ENCODE measurements at places on chromosomes 1 and 21.

GRCh38 chr1:197604302-197604701 is 171.0 kb downstream of the DENND1B start:
- no peak for DNase-seq

DNA sequence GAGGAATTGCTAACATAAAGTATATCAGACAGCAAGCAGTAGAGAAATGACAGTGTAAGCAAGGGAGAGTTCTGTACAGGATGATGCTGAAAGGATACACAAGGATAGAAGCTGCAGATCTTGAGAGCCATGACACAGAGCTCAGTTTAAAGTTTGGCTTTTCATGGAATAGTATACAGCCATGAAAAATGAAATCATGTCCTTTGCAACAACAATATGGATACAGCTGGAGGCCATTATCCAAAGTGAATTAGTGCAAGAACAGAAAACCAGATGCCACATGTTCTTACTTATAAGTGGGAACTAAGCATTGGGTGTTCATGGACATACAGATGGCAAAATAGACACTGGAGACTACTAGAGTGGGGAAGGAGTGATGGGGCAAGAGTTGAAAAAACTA is 169.8 kb downstream of the ST6GALNAC5 start:
- no peak for DNase-seq

GRCh38 chr1:13769830-13770229 is 69.8 kb downstream of the PRDM2 start:
- DNase-seq = no peak

DNA sequence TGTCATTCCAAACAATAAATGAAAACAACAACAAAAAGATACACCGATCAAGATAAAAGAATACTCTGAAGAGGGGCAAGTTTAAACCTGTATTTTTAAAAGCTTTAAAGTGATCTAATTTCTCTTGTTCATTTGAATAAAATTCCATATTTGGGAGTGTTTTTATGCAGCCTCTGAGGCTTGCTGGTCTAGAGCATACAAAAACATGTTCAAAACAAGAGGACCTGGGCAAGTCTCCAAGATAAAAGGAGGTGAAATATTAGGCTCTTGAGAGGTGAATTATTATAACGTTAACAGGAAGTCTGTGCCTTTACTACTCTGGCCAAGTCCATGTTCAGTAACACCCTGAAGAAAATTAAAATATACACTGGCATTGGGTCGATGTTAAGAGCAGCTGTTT is 20.1 kb downstream of the URB1 start:
- DNase-seq = no peak

- no peak for DNase-seq
These were observed 48.2 kb upstream of the RCC1 start for GRCh38 chr1:28457678-28458077.

DNA sequence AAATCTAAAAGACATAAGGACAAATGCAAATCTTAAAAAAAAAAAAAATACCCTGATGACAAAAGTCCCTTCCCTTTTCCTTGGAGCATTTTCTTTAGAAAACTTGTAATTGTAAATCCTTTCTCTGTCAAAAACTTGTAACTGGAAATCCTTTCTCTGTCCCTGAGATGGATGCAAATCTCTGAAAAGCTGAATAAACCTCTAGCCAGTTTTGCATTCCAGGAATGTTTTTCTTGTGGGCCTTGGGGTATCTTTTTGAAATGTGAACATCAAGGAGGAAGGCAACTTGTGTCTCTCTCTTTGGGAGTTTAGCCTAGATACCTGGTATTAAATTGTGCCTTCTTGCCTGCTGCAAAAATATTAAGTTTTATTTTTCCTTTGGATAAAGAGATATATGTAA is 305.3 kb downstream of the KCNT2 start:
- DNase-seq = no peak

GRCh38 chr1:173934440-173934839 is 17.3 kb upstream of the SERPINC1 start:
- DNase-seq = no peak

DNA sequence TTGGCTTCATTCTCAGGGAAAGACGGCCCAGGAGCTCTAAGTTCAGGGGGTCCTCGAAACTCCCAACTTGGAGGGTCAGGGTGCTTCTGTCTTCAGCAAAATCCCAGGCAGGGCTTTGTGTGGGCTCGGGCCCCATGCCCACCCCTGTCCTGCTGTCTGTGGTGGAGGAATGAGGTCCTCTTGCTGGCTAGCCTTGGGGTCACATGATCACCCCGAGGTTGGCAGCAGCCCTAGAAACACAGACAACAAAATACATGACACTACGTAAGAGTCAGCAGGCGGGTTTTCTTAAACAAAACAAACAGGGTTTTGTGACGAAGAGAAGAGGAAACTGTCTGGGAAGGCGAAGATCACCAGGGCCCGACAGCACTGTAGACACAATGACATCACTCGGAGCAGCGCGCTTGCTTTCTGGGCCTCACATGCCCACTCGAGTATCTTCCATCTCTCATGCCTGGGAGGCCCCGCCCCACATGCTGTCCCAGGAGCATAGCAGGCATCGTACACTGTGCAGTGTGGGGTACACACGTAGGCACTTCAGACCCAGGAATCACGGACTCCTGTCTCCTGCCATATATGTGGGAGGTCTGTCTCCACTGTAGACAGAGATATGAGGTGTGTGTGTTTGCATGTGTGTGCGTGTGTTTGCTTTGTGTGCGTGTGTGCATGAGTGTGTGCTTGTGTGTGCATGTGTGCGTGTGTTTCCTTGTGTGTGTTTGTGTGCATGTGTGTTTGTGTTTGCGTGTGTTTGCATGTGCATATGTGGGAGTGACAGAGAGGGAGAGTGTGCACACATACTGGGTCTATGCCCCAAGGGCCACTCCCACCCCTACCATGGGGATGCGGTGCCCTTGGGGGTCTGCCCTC is 94.7 kb downstream of the SIK1 start:
- no peak for DNase-seq

DNA sequence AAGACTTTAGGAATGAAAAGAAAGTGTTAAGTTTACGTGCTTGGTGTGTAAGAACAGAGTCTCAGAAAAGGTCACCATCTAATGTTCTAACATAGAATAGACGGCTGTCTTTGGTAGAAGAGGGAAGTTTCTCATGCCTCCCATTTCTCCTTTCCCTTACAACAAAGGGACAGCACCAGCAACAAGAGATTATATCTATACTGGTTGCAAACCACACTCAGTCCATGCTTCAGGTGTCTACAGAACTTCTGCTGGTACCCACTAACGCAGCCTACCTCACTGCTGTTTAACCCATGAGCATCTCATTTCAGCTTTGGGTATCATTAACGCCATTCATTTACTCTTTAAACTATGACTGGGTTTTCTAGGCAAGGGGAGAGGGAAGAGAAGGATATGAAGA is 9.2 kb upstream of the ITPKB start:
- DNase-seq = no peak

- DNase-seq = no peak
These were observed 195.0 kb upstream of the FOXD3 start for GRCh38 chr1:63127376-63127775.

- no peak for DNase-seq
These were observed at the start of gene MAP1LC3C for GRCh38 chr1:241999026-241999425. Gene MAP1LC3C, minus strand, starts transcription at chr1:241999098. Its CDS starts 90 bp downstream, at chr1:241999008.

DNA sequence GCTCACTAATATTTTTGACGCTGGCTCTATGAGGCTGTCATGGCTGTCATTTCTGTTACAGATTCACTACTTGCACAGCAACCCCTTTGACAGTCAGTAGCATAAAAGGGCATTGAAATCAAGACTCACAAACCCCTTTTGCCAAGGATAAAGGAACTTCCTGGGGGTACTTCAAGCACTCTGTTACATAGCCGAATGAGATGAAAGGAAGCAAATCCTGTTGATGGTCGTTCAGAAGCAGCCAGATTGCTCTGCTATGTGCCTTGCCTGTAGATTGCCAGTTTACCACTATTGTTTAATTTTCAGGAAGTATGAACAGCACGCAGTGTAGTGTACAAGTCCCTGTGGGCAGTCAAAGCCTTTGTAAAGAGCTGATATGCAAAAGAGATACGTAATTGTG is 296.2 kb downstream of the LRRIQ3 start:
- no peak for DNase-seq

- no peak for DNase-seq
These were observed 43.9 kb upstream of the CRB1 start for GRCh38 chr1:197224160-197224559.

- DNase-seq = no peak
These were observed 223.8 kb upstream of the TMEM51 start for GRCh38 chr1:14929547-14930246.

DNA sequence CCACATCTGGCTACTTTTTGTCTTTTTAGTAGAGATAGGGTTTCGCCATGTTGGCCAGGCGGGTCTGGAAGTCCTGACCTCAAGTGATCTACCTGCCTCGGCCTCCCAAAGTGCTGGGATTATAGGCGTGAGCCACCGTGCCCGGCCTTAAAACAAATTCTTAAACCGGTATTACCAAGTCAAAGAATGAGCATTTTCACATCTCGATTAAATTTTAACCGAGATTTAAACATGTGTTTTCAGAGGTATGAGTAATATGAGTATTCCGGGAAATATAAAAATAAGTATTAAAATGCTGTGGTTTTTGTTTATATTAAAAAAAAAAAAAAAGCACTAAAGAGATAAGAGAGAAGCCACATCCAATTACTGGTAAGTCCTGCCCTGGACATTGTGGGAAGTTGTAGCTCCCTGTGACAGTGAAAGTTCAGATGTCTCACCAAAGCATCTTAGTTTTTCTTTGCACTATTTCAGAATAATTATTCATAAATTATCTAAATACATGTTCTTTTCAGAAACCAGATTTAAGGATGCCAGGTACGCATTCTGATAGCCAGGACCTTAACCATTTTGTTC is 24.9 kb downstream of the ZNF281 start:
- no peak for DNase-seq

- no peak for DNase-seq
These were observed 184.0 kb downstream of the CDC7 start for GRCh38 chr1:91684481-91685196.

- no peak for DNase-seq
These were observed 89.7 kb downstream of the DMRTA2 start for GRCh38 chr1:50333595-50333974.

DNA sequence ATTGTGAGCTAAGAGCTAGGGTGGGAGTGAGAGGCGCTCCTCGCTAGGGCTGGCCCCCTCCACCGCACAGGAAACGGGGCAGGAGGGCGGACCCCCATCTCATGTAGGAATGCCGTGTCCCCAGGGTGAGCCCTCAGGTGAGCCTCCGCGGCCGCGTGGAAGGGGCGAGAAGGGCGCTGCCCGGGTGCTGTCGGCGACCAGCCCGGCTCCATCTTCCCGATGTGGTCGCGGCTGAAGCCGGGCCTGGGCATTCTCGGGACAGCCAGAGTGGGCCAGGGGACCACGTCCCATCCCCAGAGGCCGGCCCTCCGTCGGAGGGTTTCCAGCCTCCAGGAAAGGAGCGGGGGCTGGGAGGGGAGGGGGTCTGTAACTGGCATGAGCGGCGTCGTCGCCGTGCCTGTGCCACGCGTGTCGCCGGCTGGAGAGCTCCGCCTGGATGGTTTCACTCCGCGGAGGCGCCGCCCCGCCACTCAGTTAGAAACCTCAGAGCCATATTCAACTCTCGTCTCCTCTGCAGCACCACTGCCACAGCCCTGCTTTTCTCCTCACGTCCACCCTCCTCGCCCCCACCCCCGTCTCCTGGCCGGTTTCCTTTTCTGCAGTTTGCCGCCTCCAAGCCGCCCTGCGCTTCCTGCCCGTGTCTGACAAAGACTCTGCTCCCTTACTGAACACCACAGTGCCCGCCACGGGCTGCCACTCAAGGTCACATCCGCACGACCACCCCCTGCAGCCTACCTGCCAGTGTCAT is at the start of gene TMEM269:
TMEM269 (plus strand) TSS at position 46 of the 748 bp plus-strand sequence. CDS start 4,903 bp downstream, outside the sequence.
- no peak for DNase-seq

- DNase-seq = no peak
These were observed 48.5 kb downstream of the OPRD1 start for GRCh38 chr1:28860332-28861073.

DNA sequence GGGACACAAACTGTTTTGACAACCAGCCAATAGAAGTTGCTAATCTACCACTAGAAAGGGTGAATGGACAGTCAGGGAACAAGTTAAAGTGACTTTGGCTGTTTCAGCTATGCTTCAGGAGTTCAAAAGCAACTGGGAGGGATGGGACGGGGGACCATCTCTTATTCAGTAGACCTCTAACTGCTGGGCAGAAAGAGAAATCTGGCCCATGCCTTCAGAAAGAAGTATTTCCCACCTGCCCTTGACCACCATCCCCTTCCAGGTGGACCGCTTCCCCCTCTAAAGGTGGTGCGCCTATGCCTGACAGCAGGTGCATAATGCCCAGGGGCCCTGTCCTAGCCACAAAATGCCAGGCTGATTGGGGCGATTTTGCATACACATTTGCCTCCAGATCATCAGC is 5.2 kb downstream of the ITPKB start:
- no peak for DNase-seq
